ENCODE measurements at places on chromosomes 4 and X.

DNA sequence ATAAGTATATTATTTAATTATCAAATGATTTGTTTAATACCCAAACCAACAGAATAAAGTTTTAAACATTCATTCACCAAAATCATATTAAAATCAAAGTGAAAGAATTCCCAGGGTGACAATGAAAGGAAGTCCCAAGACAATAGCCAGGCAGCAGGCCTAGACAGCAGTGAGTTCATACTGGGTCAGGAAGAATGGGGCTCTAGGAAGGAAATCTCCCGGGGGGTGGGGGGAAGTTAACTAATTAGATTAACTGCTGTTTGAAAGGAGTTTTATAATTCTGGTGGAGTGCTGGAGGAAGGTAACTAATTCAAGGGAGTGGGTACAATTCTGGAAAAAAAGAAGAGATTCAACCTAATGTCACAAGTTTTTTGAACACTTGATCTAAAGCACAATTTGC lies 104.1 kb downstream of the ZAR1 start:
- DNase-seq: no peak

GRCh38 chrX:70196961-70197720 lies 19.9 kb downstream of the DGAT2L6 start:
- no peak for DNase-seq

GRCh38 chr4:101277671-101278070 lies 69.7 kb downstream of the PPP3CA start:
- DNase-seq: no peak

DNA sequence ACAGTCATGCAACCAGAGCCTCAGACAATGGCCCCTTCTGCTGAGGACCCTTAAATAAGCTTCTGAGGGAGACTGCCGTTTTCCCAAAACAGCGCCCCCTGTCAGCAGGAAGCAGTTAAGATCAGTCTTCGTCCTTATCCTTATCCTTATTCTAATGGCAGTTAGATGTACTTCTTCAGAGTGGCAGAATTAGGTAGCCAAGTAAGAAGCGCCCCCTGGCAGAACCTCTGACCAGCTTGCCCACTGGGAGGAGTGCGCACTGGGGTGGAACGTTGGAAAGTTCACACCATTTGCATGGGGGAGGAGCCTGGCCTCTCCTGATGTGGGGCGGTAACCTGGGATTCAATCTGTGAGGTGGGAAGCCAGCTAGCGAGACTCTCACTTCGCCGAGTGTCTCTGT lies 133.6 kb upstream of the QRFPR start:
- no peak for DNase-seq

- DNase-seq: no peak
These were observed 80.0 kb downstream of the CLDN34 start for GRCh38 chrX:10047133-10047532.

GRCh38 chrX:23503835-23504539 lies 163.3 kb upstream of the PRDX4 start:
- DNase-seq: no peak

- no peak for DNase-seq
These were observed 587.2 kb downstream of the EPHA5 start for GRCh38 chr4:65083076-65083475.

DNA sequence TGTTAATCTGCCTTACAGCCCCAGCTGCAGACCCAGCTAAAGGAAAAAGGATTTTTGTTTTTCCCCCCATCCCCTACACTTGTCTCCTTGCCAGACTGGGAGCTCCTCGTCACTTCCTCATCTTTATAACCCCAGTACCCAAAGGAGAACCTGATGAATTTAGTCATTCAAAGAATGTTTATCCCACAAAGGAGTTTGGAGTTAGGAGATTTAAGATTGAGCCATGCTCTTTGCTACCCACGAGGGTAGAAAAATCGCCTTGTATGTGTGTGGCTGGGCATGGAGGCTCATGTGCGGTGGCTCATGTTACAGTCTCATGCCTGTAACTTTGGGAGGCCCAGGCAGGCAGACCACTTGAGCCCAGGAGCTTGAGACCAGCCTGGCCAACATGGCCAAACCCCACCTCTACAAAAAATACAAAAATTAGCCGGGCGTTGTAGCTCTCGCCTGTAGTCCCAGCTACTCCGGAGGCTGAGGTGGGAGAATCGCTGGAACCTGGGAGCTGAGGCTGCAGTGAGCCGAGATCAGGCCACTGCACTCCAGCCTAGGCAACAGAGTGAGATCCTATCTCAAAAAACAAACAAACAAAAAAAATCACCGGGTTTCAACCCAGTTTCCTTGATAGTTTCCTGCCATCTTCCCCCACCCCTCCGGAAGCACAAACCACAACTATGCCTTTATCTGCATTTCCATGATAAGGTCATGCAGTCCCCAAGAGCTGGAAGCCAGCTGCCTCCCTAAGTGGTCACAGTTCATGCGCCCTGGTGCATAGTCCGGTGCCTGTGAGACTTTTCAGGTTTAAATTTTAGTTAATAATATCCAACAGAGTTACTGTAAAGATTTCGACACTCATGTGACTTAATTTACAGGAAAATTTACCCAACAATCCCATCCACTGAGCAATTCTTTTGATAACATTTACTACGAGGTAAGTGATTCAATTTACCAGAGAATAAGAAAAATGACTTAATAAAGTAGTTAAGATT lies 1.5 kb downstream of the CFAP97 start:
- no peak for DNase-seq

DNA sequence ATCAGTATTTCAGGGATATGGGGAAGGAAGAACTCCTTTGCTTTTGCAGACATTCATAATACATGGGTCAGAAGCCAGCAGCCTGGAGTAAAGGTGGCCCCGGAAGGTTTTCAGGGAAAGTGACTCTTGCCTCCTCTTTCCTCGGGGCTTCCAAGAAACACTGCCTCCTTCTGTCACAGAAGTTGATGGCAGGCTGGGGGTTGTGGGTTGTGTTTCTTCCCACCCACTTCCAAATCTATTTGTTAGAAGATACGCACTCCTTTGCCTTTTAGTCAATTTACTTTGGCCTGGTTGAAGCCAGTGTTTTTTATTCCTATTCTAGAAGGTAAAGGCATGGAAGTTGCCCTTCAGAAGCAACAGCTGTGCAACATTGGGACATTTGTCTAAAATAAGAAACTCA lies 19.7 kb downstream of the KIT start:
- DNase-seq: no peak

DNA sequence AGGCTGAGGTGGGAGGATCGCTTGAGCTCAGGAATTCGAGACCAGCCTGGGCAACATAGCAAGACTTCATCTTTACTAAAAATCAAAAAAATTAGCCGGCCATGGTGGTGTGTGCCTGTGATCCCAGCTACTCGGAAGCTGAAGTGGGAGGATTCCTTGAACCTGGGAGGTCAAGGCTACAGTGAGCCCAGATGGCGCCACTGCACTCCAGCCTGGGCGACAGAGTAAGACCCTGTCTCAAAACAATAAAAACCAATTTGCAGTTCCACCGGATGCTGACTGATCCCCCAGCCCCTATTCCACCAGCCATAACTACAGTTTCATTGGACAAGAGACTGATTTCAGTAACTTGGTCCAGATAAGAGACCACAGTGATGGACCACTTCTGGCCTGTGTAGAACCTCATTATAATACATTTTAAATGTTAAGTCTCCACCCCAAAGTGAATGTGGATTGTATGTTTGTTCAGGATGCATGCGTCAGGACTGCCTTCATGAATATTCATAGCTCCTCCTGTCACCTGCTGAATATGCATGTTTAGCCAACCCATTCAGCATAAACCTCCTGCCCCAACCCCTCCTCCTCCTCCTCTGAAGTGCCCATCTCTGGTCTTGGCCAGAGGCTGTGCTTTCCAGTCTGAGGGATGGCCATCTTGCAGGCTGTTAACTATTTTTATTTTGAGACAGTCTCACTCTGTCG lies 2.3 kb upstream of the SLBP start:
- no peak for DNase-seq

- DNase-seq: no peak
These were observed 41.0 kb downstream of the ACSL1 start for GRCh38 chr4:184784628-184785257.

DNA sequence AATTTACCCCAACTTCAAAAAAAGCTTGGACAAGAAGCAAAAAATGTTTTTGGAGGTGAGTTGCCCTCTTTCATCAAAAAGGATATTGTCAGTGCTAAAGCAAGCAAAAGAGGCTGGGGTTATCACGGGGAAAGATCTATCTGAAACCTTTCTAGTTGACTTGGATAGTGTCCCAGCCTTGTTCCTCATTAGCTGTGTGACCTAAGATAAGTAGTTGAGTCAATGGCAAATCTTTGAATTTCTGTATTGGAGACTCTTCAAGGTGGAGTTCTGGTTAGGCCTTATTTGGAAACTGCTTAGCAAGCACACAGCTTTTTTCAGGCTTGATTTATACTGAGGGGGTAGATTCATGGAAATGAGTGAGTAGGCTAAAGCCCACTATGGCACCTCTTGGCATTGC lies 271.6 kb downstream of the GRIA3 start:
- no peak for DNase-seq

DNA sequence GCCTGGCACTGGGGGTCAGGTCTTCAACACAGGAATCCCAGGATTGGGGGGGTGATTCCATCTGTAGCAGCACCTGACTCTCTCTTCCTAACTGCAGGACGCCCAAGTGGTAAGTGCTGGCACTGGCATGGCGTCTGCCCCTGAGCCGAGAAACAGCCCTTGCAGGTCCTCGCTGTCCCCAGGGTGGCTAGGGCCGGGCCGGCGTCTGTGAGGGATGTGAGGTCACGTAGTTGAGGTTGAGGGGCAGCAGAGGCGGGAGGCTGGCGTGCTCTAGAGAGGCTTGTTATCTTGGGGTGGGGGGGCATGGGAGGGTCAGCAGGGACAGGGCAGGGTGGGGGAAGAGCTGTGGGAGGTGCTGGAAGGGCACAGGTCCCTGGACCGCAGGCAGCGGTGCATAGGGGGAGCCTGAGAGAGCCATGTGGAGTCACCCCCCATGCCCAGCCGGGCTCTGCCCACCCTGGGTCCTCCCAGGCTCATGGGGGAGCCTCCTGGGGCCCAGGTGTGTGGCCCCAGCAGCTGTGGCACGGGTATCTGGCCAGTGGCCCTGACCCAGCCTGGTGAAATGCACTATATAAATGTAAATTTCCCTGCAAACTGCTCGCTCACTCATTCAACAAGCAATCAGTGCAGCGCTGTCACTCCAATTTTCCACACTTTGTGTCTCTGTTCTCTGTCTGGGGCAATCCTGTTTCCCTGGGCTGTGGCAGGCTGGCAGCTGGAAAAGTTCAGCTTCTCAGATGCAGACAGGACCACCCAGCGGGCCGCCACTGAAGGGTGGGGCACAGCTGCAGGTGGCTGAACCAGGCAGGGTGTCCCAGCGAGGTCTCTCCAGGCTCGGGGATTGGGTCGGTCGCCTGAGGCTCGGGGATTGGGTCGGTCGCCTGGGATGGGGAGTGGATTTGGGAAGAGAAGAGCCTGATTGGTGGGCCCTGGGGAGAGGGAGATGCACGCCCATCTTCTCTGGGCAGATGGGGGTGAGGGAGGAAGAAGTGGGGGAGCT lies 102.2 kb upstream of the NKX1-1 start:
- DNase-seq: no peak

GRCh38 chr4:36172656-36173055 lies 71.7 kb downstream of the ARAP2 start:
- no peak for DNase-seq

- no peak for DNase-seq
These were observed 258.9 kb downstream of the SPANXN1 start for GRCh38 chrX:145506214-145506613.

GRCh38 chrX:118745570-118745969 lies 18.2 kb downstream of the IL13RA1 start:
- DNase-seq: no peak

GRCh38 chr4:112896609-112897190 lies 152.8 kb upstream of the ANK2 start:
- no peak for DNase-seq

DNA sequence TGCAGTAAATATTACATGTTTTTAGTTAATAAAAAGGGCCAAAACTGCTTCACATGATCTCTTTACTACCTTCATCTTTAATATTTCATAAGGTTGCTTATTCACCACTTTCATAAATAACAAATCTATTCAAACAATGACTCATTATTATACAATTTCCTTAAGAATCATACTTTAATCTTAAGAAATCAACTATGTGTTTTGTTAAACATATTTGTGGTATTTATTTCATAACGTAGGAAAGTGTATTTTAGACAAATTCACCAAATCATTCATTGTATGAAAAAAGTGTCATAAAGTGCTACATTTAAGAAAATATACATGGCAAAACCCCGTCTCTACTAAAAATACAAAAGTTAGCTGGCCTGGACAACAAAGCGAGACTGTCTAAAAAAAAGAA lies 150.5 kb upstream of the RXFP1 start:
- no peak for DNase-seq

DNA sequence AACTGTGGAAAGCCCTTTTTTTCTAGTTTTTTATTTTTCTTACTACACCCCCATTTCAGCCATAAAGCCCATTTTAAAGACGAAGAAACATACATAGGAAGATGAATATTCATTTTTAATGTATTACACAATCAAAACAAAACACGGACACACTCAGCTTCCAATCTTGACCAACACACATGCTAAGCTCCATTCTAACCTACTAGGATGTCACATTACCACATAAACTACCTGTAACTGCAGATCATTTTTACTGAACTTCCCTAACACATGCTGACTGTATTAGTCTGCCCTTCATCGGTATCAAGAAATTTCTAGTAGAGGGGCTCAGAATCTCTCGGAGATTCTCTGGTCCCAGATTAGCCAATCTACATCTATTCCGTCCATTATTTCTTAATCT lies 1.8 kb downstream of the CCNI start:
- no peak for DNase-seq

DNA sequence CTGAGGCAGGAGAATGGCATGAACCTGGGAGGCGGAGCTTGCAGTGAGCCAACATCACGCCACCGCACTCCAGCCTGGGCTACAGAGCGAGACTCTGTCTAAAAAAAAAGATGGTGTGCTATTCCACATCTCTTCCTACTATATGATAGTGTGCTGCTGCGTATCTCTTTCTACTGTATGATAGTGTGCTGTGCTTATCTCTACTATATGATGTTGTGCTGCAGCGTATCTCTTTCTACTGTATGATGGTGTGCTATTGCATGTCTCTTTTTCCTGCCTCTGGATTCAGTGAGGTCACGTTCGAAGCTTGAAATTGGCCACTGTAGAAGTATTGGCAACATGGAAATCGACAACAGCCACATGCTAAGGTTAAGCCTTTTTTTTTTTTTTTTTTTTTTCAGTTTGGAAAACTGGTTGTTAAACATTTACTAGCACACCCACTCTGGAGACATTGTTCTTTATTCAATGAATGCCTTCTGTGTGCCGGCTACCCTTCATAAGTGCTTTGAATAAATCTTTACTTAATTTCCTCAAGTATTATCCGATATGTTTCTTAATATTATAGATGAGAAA lies 31.0 kb downstream of the ARFIP1 start:
- DNase-seq: no peak

DNA sequence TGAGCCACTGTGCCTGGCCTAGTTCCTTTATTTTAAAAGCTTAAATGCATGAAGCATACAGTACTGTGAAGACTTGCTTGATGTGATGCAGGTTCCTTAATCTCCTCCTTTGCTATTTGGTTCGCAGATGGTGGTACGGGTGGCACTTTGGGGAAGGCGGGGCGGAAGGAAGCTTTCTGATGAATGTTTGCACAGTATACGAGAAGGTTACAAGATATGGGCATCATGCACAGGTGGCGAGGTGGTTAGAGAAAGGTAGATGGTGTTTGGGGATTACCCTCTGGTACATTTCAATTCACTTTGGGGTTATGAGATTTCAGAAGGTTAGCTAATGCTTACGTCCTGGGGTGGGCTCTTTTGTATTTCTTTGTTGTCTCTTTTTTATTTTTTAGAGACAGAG lies 17.2 kb downstream of the RHOH start:
- DNase-seq: no peak
